ENCODE measurements at places on chromosomes 3 and 15.
A peak's percentile ranks its signal among the peaks of the same experiment; 100 is the strongest.

GRCh38 chr3:196225763-196226364, 9.5 kb downstream of the SLC51A start:
- no peaks in the 10 kb centered on the region for H3K4me1 ChIP-seq
- no peak overlapping the region for H3K27ac ChIP-seq
- H3K27me3 ChIP-seq = no peaks in the 10 kb centered on the region
- no peak overlapping the region for H3K4me3 ChIP-seq

DNA sequence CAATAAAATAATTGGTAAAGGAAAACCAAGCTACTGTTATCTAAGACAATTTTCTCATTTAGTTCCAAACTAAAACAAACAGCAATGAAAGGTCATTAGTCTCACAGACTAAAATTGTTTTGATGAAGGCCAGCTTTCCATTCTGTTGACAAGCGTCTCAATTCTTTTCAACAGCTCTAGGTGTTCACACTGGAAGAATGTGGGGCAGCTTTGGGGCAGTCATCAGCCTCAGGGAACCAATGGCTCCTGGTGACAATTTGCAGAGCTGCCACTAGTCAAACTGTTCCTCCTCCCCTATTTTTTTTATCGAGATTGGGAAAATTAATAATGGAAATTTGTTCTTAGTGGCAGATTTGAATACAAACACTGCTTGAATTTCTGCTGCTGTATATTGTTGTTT, 104.2 kb downstream of the MEIS2 start:
- H3K36me3 ChIP-seq = no peaks in the 10 kb centered on the region
- H3K4me3 ChIP-seq = no peak overlapping the region
- H3K27ac ChIP-seq = no peak overlapping the region
- DNase-seq = no peak
- no peaks in the 10 kb centered on the region for H3K27me3 ChIP-seq

DNA sequence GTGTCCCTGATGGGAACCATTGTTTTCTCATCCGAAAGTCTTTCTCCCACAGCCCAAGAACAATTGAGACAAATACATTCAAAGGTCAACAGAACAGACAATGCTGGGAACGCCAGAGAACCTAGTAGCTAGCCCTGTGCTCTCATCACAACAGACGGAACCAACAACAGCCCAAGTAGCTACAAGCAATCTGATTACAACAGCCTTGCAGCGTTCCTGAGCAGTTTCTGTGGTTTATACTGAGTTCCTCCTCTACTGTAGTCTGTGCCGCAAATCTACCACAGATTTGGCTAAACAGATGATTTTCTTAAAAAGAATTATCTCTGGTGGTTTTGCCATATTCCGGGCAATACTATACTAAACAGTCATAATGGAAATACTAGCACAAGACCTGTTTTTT, 435.6 kb downstream of the MECOM start:
- H3K4me1 ChIP-seq = no peaks in the 10 kb centered on the region
- no peak for DNase-seq
- no peak overlapping the region for H3K27ac ChIP-seq
- H3K4me3 ChIP-seq = no peak overlapping the region
- H3K36me3 ChIP-seq = no peaks in the 10 kb centered on the region

DNA sequence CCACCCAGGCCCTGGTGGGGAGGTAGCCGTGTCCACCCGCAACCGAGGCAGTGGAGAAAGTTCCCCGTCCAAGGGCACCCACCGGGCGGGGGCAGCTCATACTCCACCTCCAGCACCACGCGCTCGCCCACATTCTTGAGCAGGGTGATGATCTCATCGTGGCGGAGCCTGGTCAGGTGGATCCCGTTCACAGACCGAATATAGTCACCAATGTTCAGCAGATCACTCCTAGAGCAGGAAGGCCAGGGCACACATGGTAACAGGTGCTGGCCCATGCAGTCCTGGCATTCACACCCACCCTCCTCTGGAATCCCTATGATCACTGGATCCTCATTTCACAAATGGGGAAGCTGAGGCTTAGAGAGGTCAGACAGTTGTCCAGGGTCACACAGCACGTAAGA, 15.8 kb downstream of the GRIP2 start:
- H3K27ac ChIP-seq = no peak overlapping the region
- H3K27me3 ChIP-seq = no peaks in the 10 kb centered on the region
- no peaks in the 10 kb centered on the region for H3K36me3 ChIP-seq
- DNase-seq = no peak

DNA sequence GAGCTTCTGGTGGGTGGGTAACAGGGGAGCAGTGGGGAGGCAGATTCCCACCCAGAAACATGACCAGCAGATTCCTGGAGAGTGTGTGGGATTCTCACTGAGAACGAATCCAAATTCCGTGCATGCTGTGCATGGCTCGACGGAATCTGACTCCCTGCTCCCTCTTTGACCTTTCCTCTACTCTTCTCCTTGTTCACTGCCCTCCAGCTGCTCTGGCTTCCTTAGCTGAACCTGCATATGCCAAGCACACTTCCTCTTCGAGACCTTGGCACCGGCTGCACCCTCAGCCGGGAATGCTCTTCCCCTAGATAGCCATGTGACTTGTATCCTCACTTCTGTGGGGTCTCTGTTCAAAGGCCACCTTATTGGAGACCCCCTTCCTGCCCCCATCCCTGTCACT, 6.3 kb downstream of the INSYN1 start:
- no peak for DNase-seq
- H3K36me3 ChIP-seq = no peaks in the 10 kb centered on the region
- H3K4me3 ChIP-seq = no peak overlapping the region
- H3K27me3 ChIP-seq = no peaks in the 10 kb centered on the region

DNA sequence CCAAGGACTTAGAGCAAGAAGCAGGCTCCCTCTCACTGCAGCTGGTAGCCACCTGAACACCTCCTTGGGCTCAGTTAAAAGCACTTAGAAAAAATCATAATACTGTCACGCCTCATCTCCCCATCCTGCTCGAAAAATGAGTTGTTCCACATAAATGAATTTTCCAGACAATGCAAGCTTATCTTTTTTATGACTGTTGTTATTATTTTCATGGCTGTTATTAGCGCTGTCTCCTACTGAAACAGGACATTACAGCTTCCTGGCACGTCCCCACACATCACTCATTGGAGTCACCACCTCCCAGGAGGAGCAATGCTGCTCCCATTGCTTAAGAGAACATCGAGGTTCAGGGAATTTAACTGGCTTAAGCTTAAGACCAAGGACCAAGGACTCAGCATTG, 26.5 kb downstream of the CCDC33 start:
- H3K27ac ChIP-seq = no peak overlapping the region
- H3K27me3 ChIP-seq = peaks cover 8% of the 10 kb centered on the region
- H3K36me3 ChIP-seq = no peaks in the 10 kb centered on the region
- H3K4me3 ChIP-seq = no peak overlapping the region
- DNase-seq = no peak
- no peaks in the 10 kb centered on the region for H3K4me1 ChIP-seq

DNA sequence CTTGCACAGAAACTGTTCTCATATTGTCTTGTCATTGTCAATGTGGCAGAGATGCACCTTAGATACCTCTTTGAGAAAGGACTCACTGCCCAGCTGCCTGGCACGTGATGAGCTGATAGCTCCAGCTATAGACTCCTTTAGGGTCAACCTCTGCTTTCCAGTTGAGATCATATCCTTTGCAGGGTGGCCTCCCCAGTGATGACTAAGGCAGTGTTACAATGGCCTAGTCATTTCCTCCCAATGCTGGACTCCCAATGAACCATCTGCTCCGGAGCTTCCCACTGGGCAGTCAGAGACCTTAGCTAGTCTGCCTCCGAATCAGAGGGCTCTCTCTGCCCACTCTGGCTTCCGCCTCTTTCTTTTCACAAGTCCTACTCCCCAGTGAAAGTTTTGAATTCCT, 79.5 kb downstream of the CHRD start:
- no peak overlapping the region for H3K27ac ChIP-seq
- H3K4me1 ChIP-seq = no peaks in the 10 kb centered on the region
- no peaks in the 10 kb centered on the region for H3K36me3 ChIP-seq
- no peaks in the 10 kb centered on the region for H3K27me3 ChIP-seq
- H3K4me3 ChIP-seq = no peak overlapping the region
- peak; percentile 38 for DNase-seq

DNA sequence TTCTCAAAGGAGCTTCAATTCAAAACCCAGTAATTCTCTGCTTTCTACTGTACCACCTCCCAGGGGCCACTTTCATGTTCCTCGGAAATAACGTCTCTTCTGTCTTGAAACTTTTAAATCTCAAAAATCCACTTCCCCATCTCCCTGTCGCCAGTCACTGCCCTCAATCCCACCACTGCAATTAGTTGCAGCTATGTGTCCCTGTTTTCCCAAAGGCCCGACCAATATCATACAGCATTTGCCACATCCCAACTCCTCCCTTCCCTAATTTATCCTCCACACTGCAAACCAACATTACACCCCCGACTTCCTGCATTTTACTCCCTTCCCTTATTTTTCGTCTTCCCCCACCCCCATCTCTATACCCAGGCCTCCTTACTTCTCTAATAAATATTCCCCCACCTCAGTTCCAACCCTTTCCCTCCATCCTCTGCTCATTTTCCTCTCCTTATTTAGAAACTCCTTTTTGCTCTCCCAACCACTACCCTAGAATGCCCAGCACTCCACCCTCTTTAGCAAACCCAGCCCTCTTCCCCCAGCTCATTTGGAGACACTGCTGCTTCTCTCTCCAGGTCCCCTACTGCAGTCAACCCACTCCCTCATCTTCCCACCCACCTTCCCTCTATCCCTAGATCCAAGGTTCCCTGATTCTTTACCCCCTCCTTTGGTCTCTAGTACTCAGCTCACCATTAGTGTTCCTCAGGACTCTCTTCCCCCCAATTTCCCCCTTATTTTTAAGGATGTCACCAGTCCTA, 1.1 kb downstream of the NPTN start:
- H3K27me3 ChIP-seq = peaks cover under 1% of the 10 kb centered on the region
- H3K27ac ChIP-seq = peak overlapping the region; percentile 88
- H3K4me1 ChIP-seq = peaks cover 36% of the 10 kb centered on the region
- H3K36me3 ChIP-seq = no peaks in the 10 kb centered on the region

DNA sequence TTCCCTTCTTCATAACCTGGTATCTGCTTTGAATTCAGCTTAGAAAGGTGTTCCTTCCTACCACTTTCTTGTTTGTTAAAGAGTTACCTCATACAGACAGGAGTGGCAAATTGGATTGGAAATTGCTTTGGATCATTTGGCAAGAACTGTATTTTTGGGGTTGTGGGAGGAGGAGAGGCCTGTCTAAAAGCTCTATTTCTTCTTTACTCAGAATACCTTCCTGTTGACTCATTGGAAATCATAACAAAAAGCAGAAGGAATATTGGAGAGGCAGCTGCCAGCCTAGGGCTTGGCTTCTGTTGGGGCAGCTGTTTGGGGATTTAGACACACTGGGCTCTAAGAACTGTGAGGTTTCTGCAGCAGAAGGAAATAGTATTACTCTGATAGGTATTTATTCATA, 14.2 kb downstream of the IQGAP1 start:
- peaks cover 79% of the 10 kb centered on the region for H3K4me1 ChIP-seq
- peak overlapping the region; percentile 98 for H3K27ac ChIP-seq
- no peaks in the 10 kb centered on the region for H3K27me3 ChIP-seq
- DNase-seq = peak; percentile 75
- peak overlapping the region; percentile 26 for H3K4me3 ChIP-seq

- no peaks in the 10 kb centered on the region for H3K36me3 ChIP-seq
- H3K27me3 ChIP-seq = no peaks in the 10 kb centered on the region
- no peak overlapping the region for H3K27ac ChIP-seq
- no peak overlapping the region for H3K4me3 ChIP-seq
- DNase-seq = no peak
These were observed 101.0 kb downstream of the CD200R1L start for GRCh38 chr3:112745567-112746248.

- H3K4me1 ChIP-seq = no peaks in the 10 kb centered on the region
- H3K27ac ChIP-seq = no peak overlapping the region
- no peak for DNase-seq
- H3K4me3 ChIP-seq = no peak overlapping the region
These were observed 23.1 kb downstream of the DCLK3 start for GRCh38 chr3:36741285-36741684.

DNA sequence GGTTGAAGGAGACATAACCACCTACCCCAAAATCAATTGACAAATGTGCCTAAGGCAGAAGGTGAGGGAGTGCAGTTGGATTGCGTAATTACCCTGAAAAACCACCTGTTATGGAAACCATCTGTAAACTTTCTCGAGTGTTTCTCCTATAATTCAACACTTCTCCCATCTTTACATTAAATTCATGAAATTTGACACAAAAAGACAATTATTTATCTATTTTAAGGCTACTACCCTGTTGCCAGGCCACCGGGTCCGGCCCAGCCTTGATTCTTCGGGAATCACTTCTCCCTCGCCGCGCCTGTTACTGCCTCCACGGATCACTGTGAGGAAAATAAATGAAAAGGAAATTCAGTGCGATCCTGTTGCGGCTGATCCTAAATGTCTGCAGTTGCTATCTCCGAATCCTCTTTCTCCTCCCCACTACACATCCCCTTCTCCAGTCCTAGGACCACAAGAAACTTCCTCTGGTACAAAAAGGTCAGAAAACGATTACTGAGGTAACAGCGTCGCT, 646 bp downstream of the IQCB1 start:
- no peak for DNase-seq
- H3K36me3 ChIP-seq = peaks cover 4% of the 10 kb centered on the region
- peak overlapping the region; percentile 92 for H3K4me3 ChIP-seq
- peaks cover 10% of the 10 kb centered on the region for H3K4me1 ChIP-seq

- H3K4me1 ChIP-seq = no peaks in the 10 kb centered on the region
- peaks cover 9% of the 10 kb centered on the region for H3K27me3 ChIP-seq
- no peak overlapping the region for H3K27ac ChIP-seq
- no peak overlapping the region for H3K4me3 ChIP-seq
- DNase-seq = no peak
These were observed 34.3 kb upstream of the ANKRD34C start for GRCh38 chr15:79248183-79248582.

DNA sequence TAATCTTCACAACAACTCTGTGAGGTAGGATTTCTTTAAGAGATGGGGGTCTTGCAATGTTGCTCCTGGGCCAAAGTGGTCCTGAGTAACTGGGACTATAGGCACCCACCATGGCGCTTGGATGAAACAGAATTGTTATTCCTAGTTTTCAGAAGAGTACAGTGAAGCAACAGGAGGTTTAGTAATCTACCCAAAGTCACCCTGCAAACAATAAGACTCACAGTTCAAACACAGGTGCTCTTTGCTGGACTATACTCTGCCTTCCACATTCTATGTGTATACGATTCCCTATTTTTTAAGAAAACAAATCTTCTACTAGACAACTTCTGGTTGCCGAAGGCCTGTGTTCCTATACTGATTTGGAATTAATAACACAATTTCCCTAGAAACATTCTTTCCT, 8.1 kb downstream of the C3orf70 start:
- DNase-seq = no peak
- H3K36me3 ChIP-seq = no peaks in the 10 kb centered on the region
- no peak overlapping the region for H3K27ac ChIP-seq
- H3K27me3 ChIP-seq = peaks cover 48% of the 10 kb centered on the region

DNA sequence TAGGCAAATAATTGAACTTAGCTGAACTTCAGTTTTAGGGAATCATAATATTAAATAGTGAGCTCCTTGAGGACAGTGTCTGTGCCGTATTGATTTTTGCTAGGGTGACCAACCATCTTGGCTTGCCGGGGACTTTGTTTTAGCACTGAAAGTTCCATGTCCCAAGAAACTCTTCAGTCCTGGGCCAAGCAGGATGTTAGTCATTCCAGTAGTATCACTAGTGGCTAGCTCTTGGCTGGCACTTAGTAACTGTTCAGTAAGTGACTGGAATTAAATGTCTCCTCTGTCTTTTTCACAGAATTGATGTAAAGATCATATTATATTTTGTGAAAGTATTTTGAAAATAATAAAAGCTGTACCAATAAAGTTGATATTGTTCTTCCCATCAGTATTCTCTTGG, 42.3 kb downstream of the RSRC1 start:
- no peaks in the 10 kb centered on the region for H3K36me3 ChIP-seq
- no peak overlapping the region for H3K27ac ChIP-seq
- no peaks in the 10 kb centered on the region for H3K27me3 ChIP-seq
- H3K4me3 ChIP-seq = no peak overlapping the region

GRCh38 chr3:140434261-140434905, 243.5 kb upstream of the TRIM42 start:
- no peak for DNase-seq
- no peaks in the 10 kb centered on the region for H3K36me3 ChIP-seq
- no peak overlapping the region for H3K27ac ChIP-seq
- H3K27me3 ChIP-seq = peaks cover 3% of the 10 kb centered on the region
- no peak overlapping the region for H3K4me3 ChIP-seq
